Activated naive CD8-positive, alpha-beta T cell treated with anti-CD3 and anti-CD28 coated beads for 36 hours (primary cell): ENCODE measurements at places on chromosomes 11 and 22.
A peak's percentile ranks its signal among the peaks of the same experiment; 100 is the strongest.

- no peak for DNase-seq
These were observed 44.2 kb downstream of the EXPH5 start for GRCh38 chr11:108549319-108549885.

GRCh38 chr22:43327157-43327438 lies 16.1 kb downstream of the SCUBE1 start:
- DNase-seq = no peak

GRCh38 chr22:23790819-23791737 lies 4.3 kb downstream of the SMARCB1 start:
- DNase-seq = no peak

GRCh38 chr22:50030297-50031188 lies 18.0 kb upstream of the IL17REL start:
- DNase-seq = peak; percentile 90

- DNase-seq = no peak
These were observed 48.7 kb upstream of the USP47 start for GRCh38 chr11:11793073-11793472.

DNA sequence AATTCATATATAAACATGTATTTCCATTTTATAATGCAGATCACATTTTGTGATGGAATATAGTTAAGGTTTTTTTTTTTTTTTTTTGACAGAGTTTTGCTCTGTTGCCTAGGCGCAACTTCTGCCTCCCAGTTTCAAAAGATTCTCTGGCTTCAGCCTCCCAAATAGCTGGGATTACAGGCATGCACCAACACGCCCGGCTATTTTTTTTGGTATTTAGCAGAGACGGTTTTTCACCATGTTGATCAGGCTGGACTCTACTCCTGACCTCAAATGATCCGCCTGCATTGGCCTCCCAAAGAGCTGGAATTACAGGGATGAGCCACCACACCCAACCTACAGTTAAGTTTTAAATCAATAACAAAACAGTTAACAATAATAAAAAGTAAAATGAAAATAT lies 18.8 kb downstream of the XKR3 start:
- DNase-seq = no peak
